ENCODE measurements at places on chromosomes 5 and 9.

DNA sequence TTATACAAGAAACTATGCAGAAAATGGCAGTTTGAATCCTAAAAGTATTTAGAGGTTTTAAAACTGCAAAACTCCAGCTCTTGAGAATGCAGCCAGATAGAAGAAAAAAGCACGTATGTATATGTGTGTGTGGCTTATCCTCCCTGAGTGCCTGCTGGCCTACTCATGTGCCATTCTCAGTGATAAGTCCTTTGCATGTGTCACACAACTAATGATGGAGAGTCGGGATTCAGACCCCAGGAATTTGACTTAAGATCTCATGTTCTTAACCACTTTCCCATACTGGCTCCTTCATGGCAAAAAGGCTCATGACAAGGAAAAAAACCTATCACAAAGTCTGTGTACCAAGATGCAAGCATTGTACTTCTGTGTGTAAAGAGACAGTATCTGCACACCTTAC lies 26.6 kb downstream of the SMARCA2 start:
- no peak for DNase-seq

DNA sequence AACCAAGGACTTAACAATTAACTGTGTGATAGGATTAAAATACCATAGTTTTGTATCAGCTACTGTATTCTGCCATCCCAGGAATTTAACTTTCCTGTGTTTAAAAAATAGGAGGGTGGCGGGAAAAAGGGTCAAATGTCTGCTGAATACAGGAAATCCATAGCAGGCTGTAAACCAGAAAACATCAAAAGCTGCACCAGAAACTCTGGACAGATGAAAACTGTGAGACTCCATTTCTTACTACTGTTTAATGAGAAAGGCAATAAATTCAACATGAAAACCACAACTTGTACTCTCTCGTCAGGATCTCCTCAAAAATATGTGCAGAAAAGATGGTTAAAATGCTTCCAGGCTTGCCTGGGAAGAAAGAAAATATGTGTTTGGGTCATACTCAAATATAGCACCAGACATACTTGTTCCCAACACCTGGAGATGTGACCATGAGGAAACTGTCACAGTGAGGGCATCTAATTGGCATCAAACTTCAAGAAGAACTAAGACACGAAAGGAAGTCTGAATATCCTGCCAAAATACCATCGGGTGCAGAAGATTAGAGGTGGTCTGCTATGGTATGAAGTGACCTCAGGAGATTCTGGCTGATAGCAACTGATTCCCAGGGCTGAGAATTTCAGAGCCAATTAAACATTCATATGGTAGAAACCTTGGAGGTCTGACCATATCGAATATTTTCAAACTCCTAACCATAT lies 164.7 kb upstream of the TARS1 start:
- DNase-seq: no peak

DNA sequence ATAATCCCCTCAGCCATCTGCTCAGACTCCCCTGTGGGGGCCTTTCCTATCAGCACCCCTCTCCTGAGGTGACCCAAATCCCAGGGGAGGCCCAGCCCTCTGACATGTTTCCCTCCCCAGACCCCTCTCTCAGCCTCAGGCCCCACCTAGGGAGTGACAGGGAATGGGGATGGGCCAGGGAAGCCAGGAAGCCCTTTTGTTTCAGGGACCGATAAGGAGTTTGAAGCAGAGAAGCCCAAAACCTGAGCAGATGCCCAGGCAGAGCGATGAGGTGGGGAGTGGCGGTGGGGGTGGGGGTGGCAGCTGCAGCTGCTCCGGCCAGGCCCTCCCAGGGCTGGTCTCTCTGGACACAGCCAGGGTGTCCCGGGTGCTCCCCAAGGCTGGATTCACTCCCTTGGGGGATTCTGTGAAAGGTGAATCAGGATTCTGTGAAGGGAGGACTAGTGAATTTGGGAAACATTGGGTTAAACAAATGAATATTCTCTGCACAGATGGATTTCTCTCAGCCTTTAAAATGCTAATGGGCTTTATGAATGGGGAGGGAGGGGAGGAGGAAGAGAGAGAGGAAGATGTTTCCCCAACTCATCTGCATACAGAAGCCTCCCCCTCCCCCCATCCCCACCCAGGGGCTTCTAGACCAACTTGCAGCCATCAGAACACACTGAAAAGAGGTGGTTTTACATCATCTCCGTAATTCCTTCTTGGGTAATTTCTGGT lies 17.4 kb downstream of the AKNA start:
- DNase-seq: no peak

- no peak for DNase-seq
Observed at GRCh38 chr9:1916655-1917054, 98.5 kb upstream of the SMARCA2 start.

DNA sequence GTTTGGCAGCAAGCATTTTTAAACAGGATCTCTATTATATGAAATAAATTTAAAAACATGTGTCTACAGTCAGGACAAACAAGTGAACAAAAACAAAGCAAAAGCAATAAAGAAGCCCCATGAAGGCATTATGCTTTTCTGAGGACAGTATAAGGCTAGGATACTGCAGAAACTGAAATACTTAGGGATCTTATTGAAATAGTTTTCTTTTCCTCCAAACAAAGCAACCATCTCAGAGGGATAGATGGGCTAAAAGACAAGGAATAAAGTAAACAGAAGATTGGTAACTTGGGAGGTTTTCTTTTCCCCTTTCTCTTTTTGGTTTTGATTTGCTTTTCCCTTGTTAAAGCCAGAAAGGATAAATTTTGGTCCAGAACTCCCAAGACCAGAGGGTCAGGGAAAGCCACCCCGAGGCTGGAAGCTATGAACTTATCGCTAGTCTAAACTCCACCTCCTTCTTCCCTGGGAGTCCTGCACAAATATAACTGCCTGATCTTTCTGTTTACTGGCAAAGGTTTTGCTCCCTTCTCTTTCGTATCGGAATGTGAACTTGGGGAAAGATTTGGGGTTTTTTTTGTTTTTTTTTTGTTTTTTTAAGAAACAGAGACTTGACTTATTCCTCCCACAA lies 164.0 kb downstream of the GHR start:
- no peak for DNase-seq

- no peak for DNase-seq
Observed at GRCh38 chr5:169997798-169998197, 17.5 kb upstream of the INSYN2B start.

GRCh38 chr5:153690236-153690635 lies 199.8 kb downstream of the GRIA1 start:
- no peak for DNase-seq

DNA sequence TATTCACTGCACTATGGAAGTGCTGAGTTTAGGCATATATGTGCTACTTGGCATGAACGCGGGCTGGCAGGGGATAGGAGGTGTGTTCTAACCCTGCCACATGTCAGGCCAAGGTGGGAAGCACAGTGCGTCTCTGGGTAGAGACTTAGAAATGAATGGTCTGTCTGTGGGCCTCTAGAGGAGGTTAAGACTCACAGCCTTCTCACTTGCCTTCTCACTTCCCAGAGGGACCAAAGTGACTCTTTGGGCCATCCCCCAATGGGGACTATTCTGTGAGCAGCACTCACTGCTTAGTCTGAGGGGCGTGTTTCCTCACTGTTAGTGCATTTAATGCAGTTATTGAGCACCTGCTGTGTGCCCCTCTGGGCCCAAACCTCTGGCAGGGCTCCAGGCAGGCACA lies 2.4 kb upstream of the PITX1 start:
- DNase-seq: no peak

DNA sequence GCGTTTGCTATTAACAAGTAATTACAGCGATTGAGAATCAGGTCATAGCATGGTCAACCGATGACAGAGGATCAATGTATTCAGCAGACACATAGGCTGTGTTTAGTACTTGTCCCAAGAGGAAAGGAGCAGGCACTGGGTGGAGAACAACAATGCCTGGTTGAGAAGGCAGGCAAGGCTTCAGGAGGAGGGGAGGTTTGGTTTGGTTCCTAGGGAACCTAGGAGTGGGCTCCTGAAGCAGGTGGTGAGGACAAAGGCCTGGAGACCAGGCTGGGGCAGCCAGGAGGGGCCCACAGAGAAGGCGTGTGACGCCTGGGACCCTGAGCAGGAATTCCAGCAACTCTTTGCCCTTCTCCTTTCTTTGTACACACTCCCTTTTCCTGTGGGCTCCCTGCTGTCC lies 195.6 kb downstream of the SPOCK1 start:
- no peak for DNase-seq

DNA sequence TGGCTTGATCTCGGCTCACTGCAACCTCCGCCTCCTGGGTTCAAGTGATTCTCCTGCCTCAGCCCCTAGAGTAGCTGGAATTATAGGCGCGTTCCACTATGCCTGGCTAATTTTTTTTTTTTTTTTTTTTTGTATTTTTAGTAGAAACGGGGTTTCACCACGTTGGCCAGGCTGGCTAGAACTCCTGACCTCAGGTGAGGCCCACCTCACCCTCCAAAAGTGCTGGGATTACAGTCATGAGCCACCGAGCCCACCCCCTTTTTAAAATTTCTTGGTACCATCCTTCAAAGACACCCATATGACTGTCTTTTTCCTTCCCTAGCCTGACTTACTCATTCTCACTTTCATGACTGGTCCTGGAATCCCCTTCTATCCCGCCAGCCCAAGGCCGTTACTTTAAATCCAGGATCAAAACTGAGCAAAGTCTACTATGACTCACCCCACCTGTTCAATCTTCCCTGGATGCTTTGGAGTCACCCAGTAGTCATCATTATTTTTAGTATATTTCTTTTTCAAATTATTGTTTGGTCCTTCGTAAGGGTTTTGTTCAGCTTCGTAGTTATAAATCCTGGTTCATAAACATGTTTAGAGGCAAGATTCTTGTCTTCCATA lies 1.2 kb upstream of the TBCA start:
- DNase-seq: no peak

GRCh38 chr5:178241231-178241663 lies 8.6 kb upstream of the PHYKPL start:
- no peak for DNase-seq

DNA sequence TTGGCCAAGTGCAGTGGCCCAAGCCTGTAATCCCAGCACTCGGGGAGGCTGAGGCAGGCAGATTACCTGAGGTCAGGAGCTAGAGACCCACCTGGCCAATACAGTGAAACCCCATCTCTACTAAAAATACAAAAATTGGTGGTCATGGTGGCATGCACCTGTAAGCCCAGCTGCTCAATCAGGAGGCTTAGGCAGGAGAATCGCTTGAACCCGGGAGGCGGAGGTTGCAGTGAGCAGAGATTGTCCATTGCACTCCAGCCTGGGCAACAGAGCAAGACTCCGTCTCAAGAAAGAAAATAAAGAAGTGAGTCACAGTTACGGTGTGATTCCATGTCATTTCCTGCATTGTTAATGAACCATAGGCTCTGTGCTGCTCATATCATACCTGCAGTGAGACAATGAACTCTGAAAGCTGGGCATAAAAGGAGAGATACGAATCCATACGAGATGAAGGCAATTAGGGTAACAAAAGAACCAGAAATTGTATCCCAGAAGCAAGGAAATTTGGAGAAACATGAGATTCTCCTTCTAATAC lies 44.6 kb downstream of the TIMD4 start:
- DNase-seq: no peak

- no peak for DNase-seq
Observed at GRCh38 chr9:1400983-1401382, 350.8 kb downstream of the DMRT2 start.

DNA sequence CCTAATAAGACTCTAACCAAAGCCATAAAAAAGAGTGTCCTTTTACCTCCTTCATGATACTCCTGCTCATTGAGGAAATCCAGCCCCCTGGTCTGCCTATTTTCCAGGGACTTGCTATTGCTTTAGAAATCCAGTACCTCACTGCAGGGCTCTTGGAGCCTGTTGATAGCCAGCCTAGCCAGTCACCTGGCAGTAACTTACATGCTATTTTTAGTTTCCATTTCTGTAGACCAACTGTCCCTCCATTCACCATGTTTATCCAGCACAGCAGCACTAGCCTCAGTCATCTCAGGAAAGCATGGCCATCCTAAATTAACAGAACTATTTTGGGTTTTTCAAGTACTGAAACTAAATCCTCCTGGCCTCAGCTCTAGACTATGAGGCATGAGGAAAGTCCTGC lies 91.5 kb upstream of the PHF24 start:
- no peak for DNase-seq

DNA sequence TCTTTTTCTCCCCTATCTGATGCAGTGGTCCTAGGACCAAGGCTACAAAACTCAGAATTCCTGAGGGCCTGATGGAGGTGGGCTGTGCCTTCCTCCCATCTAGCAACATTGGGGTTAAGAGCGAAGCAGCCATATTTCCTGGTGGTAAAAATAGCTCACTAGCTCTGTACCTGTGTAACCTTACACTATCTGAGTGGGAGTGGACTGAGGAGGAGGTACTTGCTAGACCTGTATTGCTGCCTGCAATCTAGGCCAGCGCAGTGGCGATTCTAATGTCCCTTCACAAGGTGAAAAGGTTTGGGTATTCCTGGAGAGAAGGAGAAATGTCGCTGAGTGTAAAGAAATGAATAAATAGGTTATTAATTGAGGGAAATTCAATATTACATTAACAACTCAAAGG lies 80.2 kb upstream of the LIFR start:
- no peak for DNase-seq

DNA sequence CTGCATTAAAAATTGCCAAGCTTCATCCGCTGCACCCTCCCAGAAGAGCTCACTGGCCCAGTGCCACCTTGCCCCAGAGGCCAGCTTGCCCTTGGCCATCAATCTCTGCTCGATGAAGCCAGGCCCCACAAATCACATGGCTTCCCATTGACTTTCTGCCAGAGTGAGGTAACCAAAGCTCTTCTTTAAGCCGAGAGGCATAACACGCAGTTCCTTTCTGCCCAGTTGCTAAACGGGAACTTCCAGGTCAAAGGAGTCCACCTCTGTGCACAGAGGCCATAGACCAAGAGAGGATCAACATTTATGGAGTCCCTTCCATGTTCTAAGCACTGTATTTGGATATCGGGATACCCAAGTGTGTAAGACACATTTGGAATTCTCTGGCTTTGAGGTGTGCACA lies 208.8 kb downstream of the KIF4B start:
- DNase-seq: no peak

GRCh38 chr9:12461763-12462460 lies 231.3 kb upstream of the TYRP1 start:
- DNase-seq: no peak

DNA sequence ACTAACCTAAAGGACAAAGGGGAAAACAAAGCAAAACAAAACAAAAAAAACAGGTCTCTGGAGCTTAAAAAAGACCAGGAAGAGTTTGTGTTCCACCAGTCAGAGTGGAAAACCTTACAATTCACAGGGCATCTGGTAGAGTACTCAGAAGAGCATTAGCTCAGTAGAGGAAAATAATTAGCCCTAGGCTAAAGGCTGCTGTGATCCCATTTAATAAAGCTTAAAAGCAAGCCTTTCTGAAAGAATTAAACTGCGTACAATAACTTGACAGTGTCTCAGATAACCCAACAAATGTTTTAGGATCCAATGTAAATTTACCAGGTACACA lies 7.3 kb downstream of the ECM2 start:
- DNase-seq: no peak

GRCh38 chr9:83977196-83977595 lies 2.8 kb downstream of the HNRNPK start:
- DNase-seq: no peak

DNA sequence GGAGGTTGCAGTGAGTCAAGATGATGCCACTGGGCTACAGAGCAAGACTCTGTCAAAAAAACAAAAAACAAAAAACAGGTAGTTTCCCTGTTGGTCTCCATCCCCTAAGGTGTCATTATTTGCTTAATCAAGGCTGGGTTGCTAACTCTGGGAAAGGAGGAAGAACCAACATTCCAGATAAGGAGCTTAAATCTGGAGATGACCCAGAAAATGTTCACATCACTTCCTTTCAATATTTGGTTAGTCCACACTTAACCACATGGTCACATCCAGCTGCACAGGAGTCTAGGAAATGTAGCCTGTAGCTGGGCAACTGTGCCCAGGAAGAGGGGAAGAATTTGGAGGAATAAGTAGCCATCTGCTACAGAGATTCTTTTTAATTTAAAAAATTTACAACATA lies 25.9 kb upstream of the MEGF9 start:
- DNase-seq: no peak

Measured in activated CD8-positive, alpha-beta memory T cell treated with anti-CD3 and anti-CD28 coated beads for 4 hours (primary cell).